ENCODE measurements at places on chromosomes 11 and 22. TPM values are rescaled to one million over a fixed set of nuclear protein-coding genes. Genes with fewer than 3 reads are reported as not detected.

The TAF1D gene
- 88.9 TPM for total RNA-seq

The ANO1 gene
- 0.40 TPM for total RNA-seq

The MMP20 gene
- total RNA-seq = not detected

The F2 gene
- total RNA-seq = 0.10 TPM

The APOA4 gene
- total RNA-seq = not detected

The RASSF10 gene
- not detected for total RNA-seq

All from mammary microvascular endothelial cell (primary cell).